Colonic mucosa (tissue), 4 donors: ENCODE measurements at places on chromosomes 11 and 22. TPM values are rescaled to one million over a fixed set of nuclear protein-coding genes. Genes with fewer than 3 reads are reported as not detected.
A peak's percentile ranks its signal among the peaks of the same experiment; 100 is the strongest.

KCNJ1 gene
- total RNA-seq, result not detected

DNA sequence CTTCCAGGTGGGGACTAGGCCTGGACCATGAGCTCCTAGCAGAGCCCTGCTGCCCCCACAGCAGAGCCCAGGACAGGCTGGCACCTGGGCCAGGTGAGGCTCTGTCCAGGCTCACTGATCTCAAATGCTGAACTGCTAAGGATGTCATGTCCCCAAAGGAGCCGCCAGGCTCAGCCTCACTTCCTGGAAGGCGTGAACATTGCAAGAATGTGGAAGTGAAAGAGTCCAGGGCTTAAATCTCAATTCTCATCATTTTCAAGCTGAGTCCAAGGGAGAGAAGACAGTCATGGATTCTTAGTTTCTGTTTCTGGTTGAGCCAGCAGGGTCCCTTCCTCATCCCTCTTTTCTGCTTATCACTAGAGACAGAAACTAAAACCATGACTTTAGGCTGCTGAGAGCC, 5.0 kb downstream of the ASCL2 start:
- peak; percentile 17 for DNase-seq

DNA sequence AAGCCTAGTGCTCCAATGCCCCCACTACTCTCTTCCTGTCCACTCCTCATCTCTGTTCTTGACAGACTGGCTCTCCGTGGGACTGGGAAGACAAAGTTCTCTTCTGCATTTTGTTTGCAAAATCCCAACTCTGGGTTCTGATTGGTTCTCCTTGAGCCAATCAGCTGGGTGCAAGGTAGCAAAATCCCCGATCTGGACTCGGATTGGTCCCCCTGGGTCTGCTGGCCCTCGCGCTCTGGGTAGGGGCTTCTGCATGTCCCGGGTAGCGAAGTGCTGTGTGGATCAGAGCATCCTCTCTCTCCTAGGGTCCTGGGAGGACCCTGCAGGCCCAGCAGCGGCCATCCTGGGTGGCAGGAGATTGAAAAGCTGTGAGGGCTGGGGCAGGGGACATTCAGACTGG, 22.3 kb upstream of the A4GALT start:
- DNase-seq, result no peak

- DNase-seq, result peak; percentile 58
Measured at GRCh38 chr22:32531931-32532819, 57.6 kb downstream of the FBXO7 start.

SLC15A3 gene
- total RNA-seq, result 14.4 TPM
